ENCODE measurements at places on chromosomes 6 and 20.

GRCh38 chr20:33490023-33490933, at the start of gene CBFA2T2:
CBFA2T2 (plus strand) TSS chr20:33490096; CDS start chr20:33490268, 172 bp downstream.
- no peak for DNase-seq

DNA sequence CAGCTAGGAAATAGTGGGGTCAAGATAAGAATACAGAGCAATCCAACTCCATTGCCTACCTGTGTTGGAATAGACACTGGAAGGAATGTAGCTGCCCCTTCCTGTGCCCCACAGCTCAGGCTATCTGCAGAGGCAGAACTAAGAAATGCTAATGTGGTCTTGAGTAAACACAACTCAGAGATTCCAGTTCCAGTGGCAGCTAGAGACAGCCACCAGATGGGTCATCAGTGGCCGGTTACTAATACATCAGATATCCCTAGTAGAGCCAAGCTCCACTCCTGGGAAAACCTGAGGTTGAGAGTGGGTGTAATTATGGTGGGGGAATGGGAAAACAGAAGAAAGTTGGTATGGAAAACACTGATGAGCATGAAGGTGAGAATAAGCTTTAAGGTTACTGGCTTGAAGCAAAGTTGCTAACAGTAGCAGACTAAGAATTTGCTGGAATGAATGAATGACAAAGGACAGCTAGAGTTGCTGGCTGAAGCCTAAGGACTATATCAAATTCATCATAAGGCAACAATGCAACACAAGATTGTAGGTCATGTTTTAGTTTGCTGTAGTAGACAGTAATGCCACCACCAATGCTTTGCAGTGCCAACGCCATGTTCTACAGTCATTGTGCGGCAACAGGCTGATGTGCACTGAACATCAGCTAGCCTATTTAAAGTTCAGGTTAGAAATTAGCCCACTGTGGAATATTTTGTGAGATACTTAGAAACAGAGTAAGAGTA, 28.3 kb upstream of the FAM83C start:
- no peak for DNase-seq

GRCh38 chr20:63808145-63808724, 22.8 kb downstream of the ZBTB46 start:
- DNase-seq = no peak

DNA sequence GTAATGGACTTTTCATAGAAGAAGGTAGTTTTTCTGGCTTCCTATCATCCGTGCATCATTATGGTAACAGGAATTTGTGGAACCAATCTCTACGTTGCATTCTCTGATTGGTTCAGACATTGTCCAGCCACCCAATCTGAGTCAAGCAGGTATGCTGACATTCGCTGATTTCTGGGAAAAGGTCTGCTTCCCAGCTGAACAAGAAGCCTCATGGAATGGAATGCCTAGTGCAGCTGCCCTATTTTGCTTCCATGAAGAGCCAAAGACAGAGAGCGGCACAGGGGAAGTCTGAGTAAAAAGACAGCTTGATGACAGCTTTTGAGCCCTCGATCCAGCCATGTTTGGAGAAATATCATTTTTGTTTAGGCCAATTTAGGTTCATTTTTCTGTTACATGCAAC, 38.5 kb upstream of the TXLNB start:
- DNase-seq = no peak

DNA sequence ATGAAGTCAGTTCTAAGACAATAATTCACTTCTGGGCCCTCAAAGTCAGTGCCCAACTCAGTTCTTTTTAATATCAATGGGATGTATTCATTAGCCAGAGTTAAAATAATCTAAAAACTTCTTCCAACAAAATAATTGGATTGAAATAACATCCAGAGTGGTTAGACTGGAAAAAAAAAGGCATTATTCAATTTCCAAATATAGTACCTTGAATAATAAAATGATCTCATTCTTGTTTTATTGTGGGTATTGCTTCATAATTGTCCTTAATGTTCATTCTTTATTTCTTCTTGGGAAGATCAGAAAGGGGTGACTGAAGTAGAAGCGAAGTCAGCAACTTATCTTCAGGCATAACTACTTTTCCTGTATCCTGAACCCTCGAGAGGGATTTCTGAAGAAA, 85.1 kb upstream of the JARID2 start:
- no peak for DNase-seq

- no peak for DNase-seq
These were observed 217.4 kb upstream of the ECI2 start for GRCh38 chr6:4352731-4353130.

DNA sequence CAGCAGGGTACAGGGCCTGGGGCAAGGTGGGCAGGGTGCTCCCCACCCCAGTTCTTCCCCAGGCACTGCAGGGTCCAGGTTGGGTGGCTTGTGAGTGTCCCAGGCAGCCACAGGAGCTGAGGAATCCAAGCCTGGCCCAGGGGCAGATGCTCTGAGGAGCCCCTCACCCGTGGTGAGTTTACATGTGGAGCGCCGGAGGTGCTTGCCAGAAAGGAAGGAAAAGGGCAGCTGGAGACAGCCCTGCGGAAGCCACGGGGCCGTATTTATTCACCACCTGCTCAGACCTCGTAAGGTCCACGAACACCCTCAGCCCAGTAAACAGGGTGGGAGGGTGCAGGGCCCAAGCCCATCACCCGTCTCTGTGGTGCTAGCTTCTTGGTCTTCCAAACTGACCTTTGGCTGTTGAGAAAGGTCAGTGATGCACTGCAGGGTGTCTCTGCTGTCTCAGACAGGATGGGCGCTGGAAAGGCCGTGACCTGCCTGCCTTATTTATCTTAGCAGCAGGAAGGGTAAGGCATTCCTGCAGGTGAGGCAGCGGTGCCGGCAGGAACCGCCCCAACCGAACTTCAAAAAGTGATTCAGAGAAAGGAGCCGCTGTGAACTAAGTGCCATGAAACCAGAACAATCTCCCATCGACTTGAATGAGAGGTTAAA, 4.0 kb upstream of the FRMD1 start:
- no peak for DNase-seq

DNA sequence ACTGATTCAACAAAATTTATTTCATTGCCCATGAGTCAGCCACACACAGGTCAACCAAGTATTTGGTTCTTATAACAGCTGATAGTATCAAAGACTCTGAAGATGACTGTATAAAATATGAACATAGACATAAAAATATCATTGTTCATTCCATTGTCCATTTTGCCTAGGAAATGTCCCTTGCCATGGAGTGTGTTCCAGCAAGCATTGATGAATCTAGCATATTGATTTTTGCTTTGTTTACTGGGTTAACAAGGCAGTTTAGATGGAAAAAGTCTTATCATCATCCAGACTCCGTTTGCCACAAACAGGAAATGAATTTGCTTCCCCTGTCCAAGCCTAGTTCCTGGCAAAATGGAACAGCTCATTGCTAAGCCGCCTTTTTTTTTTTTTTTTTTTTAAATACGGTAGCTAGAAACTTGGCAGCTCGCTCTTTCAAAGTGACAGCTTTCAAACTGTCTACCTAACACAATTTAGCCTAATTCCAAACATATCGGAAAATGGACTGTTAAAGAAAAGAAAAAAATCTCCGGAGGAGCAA, 7.5 kb downstream of the F13A1 start:
- no peak for DNase-seq

DNA sequence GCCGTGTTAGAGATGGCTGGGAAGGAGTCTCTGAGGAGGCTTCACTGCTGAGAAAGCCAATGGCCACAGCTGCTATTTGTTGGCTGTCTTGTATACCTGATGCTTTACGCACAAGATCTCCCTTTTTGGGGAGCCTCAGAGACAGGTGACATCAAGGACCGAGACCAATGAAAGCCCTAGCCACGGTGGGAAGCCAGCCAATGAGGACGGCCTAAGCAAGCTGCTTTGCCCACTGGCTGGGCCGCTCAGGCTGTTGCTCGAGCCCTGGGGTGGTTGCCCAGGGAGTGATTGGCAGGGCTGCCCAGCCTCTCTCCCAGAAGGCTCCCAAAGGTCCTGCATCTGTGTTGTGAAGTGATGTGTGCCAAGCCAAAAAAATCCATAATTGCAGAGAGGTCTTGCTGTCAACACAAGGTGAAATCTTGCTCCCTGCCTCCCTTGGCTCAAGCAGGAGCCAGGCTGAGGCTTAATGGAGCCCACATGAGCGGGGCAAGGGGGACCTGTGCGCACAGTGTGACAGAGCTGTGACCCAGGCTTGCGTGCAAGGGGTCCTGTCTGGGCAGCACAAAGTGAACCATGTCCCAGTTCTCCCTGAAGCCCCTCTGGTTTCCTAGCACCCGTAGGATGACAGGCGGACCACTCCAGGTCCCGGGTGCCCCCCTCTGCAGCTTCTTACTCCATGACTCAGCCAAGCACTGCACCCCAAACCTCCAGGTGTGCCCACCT, 4.3 kb downstream of the MMP24OS start:
- DNase-seq = peak; percentile 92

DNA sequence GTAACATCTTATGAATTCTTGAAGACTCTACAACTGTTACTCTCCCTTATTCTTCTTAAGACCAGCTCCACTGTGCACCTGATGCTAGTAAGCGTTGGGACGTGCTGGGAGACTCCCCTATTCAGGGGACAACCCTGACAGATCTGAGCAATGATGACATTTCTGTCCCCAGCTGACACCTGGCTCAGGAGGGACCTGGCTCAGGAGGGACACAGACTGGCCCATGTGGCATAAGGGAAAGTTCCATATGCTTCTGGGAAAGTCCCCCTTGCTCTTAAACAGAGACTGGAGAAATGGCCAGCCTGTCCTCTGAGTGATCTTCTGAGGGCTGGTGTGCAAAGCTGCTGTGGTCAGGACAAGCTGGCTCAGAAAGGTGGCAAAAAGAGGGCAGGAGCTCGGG, 10.0 kb upstream of the CD93 start:
- DNase-seq = no peak

DNA sequence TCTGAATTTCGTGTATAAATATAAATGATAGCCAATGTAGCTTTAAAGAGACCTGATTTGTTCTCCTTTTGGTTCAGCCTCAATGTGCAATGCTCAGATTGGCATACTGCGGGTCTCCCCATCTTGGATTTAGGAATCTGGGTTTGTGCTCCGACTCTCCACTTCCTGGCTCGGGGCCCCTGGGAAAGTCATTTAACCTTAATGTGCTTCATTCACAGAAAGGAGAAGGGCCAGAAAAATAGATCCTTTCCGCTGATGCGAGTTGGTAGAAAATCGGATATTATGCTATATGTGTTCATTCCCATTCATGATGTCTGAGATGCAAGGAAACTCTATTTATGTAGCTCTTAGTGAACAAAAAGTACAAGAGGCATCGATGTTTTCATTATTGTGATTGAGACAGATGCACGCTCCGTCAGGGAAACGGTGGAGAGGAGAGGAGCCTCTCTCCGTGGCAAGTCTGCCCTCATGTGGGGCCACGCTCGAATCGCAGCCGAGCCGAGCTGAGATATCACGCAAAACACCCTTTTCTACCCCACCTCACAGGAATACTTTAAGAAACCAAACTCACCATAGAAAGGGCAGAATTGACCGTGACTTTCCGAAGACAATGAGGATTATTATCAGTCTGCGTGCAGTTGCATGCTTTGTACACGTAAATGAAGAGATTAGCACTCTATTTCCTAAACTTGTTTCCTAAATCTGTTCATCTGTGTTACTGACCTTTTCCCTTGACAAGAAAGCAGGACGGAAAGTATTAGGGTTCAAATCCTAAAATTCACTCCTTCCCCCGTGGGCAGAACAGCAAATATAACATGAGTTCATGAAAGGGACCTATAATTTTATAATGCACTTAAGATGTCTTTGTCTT, 136.6 kb downstream of the COL9A1 start:
- peak; percentile 81 for DNase-seq

DNA sequence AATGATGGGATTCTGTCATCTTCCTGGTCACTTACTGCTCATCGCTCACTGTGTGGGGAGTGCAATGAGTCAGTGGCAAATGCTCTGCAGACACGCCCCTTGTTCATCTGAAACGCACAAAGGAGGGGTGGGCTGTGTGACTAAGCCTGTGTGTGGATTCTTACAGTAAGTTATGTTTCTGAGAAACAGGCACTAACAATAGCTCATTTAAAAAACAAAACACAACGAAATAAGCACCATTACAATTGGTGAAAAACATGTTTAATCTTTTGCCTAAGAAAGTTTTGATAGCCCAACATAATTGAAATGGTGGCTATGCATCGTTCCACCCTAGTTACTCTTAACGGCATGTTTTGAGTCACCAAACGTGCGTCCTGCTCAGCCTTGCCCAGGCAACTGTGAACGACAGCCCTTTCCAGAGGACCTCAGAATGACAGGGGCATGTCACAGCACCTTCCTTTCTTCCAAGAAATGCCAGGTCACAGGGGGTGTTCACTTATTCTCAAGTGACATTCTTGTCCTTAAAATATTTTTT, 118.4 kb upstream of the SGK1 start:
- peak; percentile 75 for DNase-seq

DNA sequence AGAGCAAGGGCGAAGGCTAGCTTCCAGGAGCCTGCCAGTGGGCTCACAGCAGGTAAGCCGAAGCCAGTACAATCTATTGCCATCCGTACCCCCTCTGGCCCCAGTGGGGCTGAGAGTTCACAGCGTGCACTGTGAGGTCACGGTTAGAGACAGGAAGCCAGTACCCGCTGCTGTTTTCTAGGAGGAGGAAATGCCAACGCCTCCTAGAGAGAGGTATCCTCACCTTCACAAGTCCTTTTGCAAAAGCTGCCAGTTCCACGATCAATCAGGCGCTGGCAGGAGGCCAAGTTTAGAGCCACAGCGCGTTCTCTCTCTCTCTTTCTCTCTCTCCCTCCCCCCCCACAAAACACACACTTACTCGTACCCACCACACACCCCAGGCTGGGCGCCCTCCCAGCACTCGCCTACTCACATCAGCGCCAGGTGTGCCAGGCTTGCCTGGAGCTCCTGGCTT, 22.5 kb downstream of the COL9A1 start:
- DNase-seq = no peak

DNA sequence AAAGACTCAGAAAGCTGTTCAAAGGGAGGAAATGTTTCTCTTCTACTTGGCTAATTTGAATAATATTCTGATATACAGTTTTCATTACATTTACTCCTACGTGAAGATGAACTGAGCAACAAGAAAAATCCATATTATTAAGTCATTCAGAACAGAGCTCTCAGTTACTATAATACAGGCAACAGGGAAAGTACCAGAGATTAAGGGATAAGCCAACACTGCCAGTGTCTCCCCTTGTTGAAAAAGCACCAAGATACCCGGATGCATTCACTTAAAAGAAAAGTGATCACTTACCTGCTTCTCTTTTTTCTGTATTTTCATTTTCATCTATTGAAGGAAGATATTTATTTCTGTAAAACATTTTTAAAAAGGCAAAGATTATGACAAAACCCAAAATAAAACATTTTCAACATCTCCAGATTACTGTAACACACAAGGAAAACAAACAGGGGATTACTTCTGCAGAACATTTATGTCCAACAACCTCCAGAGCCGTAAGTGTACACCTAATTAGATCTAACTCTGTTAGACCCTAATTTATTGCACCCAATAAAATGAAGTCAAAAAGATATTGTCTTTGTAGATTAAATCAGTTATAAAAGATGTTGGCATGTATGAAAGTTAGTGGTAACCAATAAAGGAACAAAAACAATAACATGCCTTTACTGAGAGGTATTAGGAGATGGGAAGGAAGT, 67.0 kb downstream of the CHD6 start:
- DNase-seq = no peak

- DNase-seq = no peak
These were observed 75.5 kb downstream of the ZDHHC14 start for GRCh38 chr6:157456524-157456829.

GRCh38 chr6:26180346-26180745, 93.1 kb downstream of the HFE start:
- DNase-seq = no peak
